ENCODE measurements at places on chromosomes 11 and 22.

DNA sequence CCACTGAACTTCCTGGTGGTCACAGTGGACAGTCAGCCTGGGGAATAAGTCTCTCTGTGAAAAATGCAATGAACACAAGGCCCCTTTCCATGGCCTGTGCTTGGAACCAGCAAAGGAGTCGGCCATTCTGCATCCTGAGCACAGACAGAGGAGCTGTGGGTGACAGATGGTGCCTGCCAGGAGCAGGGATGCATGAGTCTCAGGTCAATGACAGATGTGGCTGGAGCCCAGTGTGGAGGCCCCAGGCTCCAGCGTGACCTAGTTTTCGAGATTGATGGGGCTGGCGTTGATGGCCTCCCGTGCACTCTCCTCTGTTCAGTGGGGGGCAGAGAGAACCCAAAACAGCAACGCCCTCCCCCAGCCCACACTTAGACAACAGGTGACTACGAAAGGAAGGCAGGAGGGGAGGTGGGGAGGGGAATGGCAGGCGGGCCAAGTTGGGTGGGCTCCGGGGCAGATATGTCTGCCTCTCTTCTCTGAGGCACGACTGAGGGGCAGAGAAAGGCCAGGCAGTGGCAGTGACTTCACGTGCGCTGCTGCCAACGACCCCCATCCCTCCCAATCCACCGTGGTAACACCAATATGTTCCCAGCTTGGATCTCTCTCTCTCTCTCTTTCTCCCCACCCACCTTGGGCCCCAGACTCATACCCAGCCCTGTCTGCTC lies 34.4 kb upstream of the CD5 start:
- no peak for DNase-seq

- peak; percentile 51 for DNase-seq
Measured at GRCh38 chr11:118230088-118230487, 5.3 kb upstream of the JAML start.

DNA sequence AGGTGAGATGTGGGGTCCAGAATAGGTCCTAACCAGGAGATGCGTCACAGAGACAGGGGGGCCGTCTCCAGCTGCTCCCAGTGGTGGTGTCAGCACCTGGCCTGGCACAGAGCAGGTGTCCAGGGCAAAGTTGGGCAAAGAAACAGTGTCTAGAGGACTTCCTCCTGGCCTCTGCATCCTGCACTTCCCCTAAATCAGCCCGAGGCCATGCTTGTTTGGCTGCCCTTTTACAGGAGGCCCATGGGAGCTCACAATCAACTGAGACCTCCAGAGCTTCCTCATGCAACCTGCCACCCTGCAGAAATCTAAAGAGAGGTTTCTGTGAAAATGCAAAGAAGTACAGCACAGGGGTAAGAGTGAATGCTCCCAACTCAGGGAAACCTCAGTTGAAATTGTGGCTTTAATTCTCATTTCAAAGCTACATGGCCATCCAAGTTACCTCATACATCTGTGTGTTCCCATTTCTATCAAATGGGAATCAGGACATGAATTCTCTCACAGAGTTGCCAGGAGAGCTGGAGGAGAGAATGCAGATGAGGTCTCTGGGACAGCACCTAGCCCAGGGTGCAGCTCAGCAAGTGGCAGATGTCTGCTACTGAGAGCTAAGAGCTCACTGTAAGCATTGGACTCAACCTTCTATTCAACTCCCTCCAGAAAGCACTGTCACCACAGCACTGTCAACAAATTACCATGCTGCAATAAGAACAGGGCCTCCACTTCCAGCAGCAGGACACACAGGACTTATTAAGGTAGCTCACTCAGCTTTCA lies 32.6 kb downstream of the TCIRG1 start:
- no peak for DNase-seq

- DNase-seq = no peak
Measured at GRCh38 chr22:36256478-36256877, 3.5 kb downstream of the APOL1 start.

GRCh38 chr11:65225279-65226102 lies 36.3 kb upstream of the POLA2 start:
- DNase-seq = no peak

- no peak for DNase-seq
Measured at GRCh38 chr11:119852741-119853140, 123.7 kb upstream of the NECTIN1 start.

GRCh38 chr22:28171115-28171514 lies 252.1 kb upstream of the PITPNB start:
- DNase-seq = no peak

GRCh38 chr11:121352251-121352891 lies 59.8 kb downstream of the SC5D start:
- no peak for DNase-seq

DNA sequence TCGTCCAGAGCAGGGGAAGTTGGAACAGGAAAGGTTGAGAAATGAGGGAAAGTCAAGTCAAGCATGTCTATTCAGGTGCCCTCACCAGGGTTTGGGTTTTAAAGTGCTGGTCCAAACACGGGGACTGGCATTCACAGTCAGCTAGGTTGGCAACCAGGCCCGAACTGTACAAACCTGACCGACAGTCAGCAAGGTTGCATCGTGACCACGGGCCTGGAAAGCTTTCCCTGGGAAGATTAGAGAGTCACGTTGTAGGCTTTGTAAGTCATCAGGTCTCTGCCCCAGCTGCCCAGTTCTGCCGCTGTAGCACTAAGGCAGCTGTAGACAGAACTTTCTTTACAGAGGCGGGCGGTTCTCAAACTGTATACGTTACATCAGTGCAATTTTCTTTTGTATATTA lies 7.4 kb downstream of the KRTAP5-10 start:
- no peak for DNase-seq

DNA sequence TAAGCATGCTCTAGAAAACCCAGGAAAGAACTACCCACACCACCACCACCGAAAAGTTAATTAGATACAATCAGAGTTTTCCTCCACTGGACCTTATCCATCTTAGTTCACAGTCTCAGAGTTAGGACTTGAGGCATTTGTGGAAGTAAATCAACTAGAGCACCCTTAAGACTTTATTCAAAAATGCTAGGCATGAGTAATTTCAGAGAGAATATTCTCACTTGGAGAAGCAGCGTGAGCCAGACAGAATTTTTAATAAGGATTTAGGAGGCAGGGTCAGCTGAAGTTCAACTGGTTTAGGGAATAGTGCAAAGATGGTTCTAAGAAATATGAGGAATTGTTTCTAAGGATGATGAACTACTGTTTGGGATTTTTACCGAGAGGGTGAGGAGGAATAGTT lies 1.2 kb upstream of the OLFML1 start:
- no peak for DNase-seq

GRCh38 chr22:33314316-33314715 lies 256.1 kb upstream of the SYN3 start:
- DNase-seq = no peak

GRCh38 chr22:20305894-20306645 lies 13.8 kb downstream of the DGCR6L start:
- no peak for DNase-seq

DNA sequence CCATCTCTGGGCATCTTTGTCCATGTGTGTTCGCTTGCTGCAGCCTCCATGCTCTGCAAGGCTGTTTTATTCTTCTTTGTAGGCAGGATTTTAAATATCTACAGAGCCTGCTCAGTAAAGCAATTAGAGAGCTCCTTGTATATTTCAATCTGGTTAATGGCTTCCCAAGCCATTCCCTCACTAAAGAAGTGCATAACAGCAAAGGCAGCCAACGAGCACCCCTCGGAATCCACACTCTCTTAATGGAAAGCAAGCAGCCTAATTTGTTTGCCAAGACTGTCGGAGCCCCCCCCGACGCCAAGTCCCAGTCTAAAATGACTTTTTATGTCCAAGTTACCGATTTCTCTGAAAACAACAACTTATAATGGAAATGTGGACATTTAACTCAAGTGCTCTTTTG lies 123.6 kb downstream of the ARL14EP start:
- DNase-seq = no peak

- no peak for DNase-seq
Measured at GRCh38 chr11:110095554-110095953, 2.4 kb downstream of the ZC3H12C start.

DNA sequence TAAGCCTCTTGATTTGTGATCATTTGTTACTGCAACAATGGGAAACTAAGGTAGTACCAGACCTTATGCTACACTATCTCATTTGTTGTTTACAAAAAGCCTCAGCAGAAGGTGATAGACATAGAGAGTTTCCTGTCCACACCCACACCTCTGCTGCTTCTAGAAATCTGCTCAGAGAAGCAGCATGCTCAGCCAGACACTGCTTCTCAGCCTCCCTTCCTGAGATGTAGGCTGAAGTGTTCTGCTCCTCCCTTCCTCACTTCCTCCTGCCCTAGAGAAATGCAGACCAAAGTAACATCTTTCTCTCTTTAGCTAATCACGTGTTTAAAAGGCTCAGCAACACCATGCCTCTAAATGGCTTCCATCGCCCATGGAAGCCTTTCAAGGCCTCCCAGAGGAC lies 88.4 kb downstream of the SLC1A2 start:
- DNase-seq = peak; percentile 55

GRCh38 chr11:134027671-134028070 lies 41.2 kb upstream of the JAM3 start:
- no peak for DNase-seq

- DNase-seq = peak; percentile 85
Measured at GRCh38 chr11:60831143-60831500, 10.8 kb upstream of the CCDC86 start.

DNA sequence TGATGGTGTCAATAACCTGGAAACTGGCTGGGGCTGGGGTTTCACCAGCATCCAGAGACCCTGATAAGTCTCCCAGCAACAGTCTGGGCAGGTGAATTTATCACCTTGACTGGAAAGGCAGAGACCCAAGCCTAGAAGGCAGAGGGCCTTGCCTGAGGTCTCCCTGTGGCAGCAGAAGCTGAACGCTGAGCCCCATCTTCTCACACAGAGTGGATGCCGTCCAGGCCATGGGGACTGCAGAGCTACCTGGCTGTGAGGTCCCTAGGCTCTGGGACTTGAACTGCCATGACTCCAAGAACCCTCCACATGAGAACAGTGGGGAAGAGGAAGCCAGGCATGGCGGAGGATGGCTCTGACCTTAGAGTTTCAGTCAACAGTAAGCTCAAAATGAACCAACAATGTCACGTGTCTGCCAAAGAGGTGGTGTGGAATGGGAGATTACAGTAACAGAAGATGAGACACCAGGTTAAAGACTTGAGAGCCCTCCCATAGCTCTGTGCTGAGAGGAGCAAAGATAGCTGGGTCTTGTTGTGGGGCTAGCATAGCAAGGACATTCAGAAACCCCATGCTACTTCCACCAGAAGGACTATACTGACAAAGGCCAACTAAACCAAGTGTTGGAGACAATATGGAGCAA lies 79.1 kb upstream of the LINC01488 start:
- DNase-seq = no peak

DNA sequence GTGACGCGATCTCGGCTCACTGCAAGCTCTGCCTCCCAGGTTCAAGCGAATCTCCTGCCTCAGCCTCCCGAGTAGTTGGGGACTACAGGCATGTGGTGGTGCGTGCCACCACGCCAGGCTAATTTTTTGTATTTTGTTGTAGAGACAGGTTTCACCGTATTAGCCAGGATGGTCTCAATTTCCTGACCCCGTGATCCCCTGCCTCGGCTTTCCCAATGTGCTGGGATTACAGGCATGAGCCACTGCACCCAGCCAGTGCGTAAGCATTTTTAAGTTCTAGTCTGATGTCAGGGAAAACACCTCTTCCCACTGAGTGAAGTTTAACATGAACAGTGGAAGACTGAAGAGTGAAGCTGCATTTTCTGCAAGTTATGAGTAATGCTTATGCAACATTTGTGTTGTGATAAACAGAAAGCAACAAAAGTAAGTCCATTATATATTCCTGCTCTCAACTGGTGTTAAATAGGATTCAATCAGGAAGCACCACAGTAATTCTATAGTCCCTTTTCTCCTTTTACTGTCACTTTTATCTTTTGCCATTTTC lies 1219.8 kb upstream of the RAG2 start:
- DNase-seq = no peak

DNA sequence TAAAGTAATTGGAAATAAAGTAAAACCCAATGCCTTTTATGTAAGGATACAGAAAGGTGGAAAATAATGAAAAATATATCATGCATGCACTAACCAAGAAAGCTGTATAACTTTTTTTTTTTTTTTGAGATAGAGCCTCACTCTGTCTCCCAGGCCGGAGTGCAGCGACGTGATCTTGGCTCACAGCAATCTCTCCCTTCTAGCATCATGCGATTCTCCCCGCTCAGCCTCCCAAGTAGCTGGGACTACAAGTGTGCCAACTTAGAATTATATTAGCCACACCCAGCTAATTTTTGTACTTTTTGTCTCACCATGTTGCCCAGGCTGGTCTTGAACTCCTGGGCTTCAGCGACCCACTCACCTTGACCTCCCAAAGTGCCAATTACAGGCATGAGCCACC lies 4.5 kb downstream of the GGT5 start:
- DNase-seq = no peak

DNA sequence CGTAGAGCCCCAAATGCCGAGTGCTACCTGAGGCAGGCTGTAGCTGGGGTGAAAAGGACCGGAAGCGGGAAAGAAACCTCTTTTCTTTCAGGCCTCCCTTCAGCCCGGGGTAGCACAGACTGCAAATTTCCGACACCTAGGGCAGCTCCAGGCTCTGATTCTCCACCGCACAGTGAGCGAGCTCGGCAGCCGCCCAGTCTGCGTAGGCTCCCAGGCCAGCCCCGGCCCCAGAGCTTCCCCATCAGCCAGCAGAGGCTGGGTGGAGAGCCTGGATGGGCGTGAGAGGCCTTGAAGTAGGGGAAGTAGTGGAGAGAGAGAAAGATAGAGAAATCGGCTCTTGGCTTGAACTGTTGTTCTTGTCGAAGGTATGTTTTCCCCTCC lies 9.3 kb upstream of the PAX6 start:
- DNase-seq = no peak

- no peak for DNase-seq
Measured at GRCh38 chr22:17514084-17514483, 49.2 kb upstream of the SLC25A18 start.

DNA sequence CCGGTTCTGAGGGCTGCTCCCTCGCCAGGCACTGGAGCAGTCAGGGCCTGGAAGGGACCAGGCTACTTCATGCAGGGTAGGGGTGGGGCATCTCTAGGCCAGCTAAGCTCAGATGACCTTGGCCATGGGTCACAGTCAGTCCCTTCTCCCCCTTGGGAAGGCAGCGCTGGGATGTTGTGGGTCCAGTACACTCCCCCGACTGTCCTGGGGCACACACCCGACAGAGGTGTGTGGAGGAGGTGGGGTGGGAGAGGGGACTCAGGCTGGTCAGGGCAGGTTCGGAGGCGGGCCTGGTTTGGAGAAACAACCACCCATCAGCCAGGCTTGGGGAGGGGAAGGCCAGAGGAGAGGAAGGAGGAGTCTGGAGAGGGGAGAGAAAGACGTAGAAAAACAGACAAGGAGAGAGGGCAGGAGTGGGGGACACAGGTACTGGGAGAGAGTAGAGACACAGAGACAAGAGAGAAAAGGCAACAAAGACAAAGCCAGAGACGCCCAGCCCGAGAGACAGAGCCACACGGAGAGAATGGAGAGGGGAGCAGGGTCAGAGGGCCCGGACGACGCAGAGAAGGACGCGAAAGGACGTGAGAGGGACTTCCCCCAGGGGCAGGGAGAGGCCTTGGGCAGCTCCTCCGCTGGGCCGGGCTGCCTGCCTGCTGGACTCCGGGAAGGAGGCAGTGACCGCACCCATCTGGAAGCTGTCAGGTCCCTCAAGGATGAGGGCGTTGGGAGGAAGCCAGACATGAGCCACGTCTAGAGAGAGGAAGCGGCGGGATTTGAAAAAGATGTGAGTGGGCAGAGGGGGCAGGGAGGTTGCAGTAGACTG lies 30.6 kb upstream of the TSKU start:
- DNase-seq = no peak

Measured in stimulated activated effector memory CD8-positive, alpha-beta T cell treated with anti-CD3 and anti-CD28 coated beads, Interleukin-12 subunit alpha, Interleukin-12 subunit beta, amount 100 ng/mL, for 72 hours (primary cell).